ENCODE measurements at places on chromosomes 12 and 14. TPM values are rescaled to one million over a fixed set of nuclear protein-coding genes. Genes with fewer than 3 reads are reported as not detected.

Gene PTPRR
- 0.37 TPM for total RNA-seq

Gene TAS2R30
- 0.44 TPM for total RNA-seq

DNA sequence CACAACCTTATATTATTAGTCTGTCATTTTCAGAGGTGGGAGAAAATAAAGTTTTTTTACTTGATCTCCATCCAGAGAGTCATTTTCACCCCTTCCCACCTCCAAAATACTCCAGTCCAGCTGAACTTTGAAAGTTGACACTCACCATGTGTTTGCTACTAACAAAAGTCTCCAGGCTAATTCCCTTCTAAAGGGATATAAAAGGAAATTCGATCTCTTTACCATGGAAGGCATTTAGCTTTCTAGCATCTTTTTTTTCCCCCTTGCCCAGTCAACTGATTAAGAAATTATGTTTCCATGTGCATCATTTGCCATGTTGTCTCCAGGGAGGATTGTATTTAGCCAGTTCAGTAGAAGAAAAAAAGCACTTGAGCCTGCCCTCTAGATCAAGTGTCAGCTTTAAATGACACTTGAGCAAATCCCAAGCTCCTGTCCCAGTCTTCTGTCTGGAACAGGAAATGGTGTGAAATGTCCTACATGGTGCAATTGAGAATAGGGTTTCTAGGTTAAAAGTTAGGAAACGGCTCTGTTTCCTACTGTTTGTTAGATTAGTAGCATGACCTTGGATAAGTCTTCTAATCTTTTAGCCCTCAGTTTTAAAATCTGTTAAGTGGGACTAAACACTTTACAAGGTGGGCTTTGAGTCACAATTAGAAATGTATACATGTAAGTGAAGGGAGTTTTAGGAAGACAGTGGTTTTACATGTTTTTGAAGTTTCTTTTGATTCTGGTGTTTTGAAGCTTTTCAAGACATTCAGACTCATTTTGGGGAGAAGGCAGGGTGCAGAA is 67.2 kb downstream of the GNS start:
- no peaks in the 10 kb centered on the region for H3K4me1 ChIP-seq
- no peak overlapping the region for H3K27ac ChIP-seq
- H3K27me3 ChIP-seq: no peaks in the 10 kb centered on the region
- no peak for DNase-seq
- no peak overlapping the region for H3K4me3 ChIP-seq
- peaks cover 41% of the 10 kb centered on the region for H3K36me3 ChIP-seq

DNA sequence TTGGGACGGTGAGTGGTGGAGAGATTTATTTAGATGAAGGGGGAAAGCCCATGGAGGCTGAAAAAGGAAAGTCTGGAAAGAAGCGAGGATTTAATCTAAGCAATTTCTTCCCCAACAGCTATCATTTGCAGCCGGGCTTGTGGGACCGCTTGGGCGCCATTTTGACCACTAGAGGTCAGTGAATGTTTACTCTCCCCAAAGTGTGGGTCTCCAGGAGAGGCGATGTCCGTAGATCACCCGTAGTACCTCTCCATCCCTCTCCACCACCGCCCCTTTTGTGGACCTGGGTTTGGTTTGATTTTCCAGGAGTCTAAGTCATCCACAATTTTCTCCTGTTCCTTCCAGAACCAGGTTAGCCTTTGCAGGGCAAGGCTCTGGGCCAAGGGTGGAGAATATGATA is 91.2 kb upstream of the PARP11 start:
- no peak for DNase-seq
- no peak overlapping the region for H3K4me3 ChIP-seq
- H3K36me3 ChIP-seq: no peaks in the 10 kb centered on the region
- no peaks in the 10 kb centered on the region for H3K4me1 ChIP-seq
- H3K27me3 ChIP-seq: no peaks in the 10 kb centered on the region
